ENCODE measurements at places on chromosomes 5 and 9.

- no peak for DNase-seq
Observed at GRCh38 chr5:163677092-163677491, 171.7 kb downstream of the MAT2B start.

GRCh38 chr5:93359296-93359959 lies 221.6 kb downstream of the NR2F1-AS1 start:
- no peak for DNase-seq

DNA sequence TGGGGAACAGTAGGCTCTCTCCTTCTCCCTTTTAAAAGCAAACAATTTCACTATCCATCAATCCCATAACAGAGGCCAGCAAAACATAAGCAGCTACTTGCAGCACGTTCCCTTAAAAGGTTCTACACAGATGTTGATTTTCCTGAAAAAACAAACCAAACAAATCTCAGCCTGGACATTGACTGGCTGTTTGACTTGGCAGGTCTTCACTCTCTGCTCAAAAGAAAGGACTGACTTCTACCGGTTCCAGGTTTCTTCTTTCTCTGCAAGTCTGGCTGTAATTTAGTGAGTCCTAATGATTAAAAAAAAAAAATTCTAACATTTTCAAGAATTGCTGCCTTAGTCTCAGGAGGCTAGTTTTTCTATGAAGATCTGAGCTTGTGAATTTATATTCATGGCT lies 203.1 kb upstream of the EFNA5 start:
- DNase-seq: no peak

GRCh38 chr5:140868721-140869554 lies at the start of gene PCDHA11:
Gene PCDHA11, plus strand, starts transcription at chr5:140868957. Its CDS starts 147 bp downstream, at chr5:140869104.
- no peak for DNase-seq

DNA sequence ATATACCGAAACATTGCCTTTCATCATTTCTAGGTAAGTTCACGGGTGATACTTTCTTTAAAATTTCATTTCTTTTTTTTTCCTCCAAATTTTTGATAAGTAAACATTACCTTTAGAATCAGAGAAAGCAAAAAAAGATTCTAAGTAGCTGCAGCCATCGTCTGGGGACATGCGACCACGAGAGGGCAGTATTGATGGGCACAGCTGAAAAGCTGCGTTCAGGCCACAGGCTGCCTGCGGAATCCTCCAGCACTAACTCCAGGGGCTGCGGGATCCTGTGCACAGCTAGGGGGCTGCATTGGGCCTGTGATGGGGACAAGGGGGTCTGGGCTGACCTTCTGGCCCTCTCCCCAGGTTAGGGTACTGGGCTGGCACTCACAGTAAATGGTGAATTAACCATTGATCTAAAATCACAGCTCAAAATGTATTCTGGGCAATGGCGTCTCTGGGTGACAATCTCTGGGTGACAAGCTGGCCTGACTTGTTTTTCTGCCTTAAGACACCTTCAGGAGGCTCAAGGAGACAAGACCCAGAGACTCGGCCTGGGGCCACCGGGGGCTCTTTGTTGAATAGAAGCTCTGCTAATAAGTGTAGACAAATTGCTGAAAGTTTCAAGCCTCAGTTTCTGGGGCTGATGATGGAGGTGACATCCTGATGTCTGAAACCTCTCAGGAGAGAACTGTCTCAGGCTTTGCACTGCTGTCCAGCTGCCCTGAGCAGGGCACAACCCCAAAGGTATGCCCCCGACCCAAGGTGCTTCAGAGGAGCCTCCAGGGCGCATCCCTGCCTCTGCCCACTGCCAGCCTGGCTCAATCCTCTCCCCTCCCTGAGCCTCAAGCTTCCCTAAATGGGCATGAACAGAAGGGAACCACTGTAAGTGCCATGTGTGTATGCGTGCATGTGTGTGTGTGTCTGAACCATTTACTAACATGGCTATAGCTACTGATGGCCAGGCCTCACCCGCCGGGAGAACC lies 44.3 kb upstream of the SARDH start:
- peak; percentile 32 for DNase-seq

GRCh38 chr9:23567516-23568165 lies 258.4 kb downstream of the ELAVL2 start:
- no peak for DNase-seq

DNA sequence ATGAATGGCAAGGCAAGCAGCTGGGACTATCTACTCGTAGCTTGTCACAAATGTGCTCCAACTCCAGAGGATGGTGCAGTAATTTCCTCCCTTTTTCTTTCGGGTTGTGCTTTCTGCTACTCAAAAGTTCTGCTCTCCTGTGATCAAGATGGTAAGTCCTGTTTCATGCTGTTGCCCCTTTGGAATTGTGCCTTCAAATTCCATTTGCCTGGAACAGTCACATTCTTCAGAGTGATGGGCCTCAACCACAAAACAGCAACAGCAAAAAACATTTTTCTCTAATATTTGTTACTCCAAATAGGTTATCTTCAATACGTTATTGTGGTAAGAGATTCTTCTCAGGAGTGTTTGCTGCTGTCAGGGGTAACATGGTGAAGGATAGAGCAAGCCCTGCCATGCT lies 209.3 kb downstream of the PALM2AKAP2 start:
- no peak for DNase-seq

DNA sequence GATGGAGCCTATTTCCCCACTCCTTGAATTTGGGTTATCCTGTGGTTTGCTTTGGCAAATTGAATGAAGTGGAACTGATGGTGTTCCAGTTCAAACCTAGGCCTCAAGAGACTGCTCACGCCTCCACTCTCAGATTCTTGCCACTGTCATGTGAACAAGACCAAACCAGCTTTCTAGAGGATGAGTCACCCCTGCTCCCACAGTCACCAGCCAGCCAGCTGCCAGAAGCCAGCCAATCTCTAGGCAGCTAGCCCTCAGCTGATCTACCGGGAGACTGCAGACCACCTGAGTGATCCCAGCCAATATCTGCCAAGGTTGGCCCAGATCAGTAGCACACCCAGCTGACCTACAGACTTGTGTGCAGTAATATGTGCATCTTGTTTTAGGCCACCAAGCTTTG lies 300.6 kb downstream of the TMEM38B start:
- no peak for DNase-seq

GRCh38 chr5:137778772-137779564 lies 24.8 kb upstream of the HNRNPA0 start:
- peak; percentile 5 for DNase-seq

Data from central memory CD4-positive, alpha-beta T cell (primary cell).